ENCODE measurements at places on chromosomes 4 and X.

- no peak for DNase-seq
These were observed 7.9 kb upstream of the PSAPL1 start for GRCh38 chr4:7442574-7443162.

DNA sequence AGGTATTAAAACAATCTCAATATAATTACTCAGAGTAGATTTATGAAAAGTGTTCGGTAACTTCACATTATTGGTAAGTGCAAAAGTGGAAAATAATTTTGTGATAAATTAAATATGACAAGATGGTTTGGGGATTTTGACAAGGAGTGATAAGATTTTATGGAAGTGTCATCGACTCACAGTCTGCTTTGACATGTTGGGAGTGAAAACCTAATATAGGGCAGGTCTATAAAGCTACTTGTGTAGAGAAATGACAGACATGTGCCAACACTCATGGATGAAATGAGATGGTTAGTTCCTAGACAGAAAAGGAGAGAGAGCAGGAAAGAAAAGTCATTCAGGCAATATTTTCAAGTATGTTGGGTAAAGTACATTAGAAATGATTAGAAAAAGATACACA, 456.8 kb downstream of the TRAM1L1 start:
- no peak for DNase-seq

DNA sequence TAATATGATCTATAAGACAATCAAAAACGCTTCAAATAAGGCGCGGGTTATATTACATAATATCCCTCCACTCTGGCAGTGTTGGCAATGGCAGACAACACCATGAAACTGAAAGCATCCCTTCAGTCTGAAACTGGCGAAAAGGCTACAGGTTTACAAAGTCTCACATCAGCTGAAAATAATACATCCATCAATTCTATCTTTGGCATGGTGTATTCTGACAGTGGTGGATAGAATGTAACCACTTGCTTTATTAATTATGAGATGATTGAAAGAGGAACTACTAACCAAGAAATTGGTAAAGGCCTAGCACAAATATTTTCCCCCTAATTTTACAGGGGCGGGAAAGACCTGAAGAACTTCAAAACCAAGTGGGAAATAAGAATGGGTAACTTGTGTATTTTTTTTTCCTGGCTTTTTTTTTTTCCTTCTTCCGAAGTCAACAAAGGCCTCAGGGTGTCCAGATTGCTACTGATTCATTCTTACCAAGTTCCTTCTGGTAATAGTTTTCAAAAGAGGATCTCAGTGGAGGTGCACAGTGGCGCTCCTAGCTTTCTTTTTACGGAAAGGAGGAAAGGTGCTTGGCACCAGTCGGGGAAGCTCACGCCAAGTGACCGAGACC, 728 bp downstream of the UBA6 start:
- peak; percentile 75 for DNase-seq

DNA sequence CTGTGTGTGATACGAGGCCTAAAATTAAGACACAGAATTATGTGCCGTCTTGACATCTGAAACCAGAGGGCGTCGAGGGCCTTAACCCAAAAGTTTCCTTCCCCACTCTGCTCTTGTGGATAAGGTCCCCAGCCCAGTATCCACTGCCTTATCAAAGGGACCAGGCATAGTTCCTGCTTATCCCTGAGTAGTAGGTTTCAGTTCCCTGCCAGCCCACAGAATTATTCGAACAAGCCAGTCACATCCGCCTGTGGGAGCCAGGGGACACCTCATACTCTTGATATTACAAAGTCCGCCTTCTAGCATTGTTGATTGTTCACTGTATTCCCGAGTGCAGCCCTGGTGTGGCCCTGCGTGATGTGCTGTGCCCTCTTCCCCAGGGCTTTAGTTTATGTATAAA, 5.4 kb upstream of the MMRN1 start:
- peak; percentile 79 for DNase-seq

DNA sequence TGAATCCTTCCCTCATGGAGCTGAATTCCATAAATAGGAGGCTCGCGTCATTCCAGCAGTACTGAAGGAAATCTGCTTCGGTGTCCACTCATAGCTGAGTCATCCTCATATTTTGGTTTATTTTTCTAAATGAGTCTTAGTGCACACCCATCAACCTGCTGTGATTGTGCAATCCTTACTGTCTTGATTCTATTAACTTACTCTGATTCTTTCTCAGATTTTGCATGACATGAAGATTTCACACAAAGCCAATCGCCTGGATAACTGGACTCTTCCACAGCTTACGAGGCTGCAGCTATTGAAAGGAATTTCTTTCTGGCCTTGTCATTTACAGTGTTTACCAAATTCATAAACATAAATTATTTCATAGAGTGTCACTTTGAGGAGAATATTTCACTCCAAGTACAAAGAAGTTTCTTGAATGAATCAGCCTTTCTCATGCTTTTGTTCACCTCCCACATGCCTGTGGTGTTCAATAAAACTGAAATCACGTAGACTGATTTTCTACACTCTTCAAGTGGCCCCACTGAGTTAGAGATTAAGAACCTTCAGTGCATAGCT, 207.6 kb upstream of the SLITRK2 start:
- no peak for DNase-seq

- no peak for DNase-seq
These were observed at the start of gene CXXC4 for GRCh38 chr4:104494822-104495559. CXXC4 (minus strand) TSS chr4:104494894; CDS start chr4:104491802, 3,092 bp downstream.

- DNase-seq: no peak
These were observed 560.7 kb upstream of the TENM3 start for GRCh38 chr4:181682367-181683047.

DNA sequence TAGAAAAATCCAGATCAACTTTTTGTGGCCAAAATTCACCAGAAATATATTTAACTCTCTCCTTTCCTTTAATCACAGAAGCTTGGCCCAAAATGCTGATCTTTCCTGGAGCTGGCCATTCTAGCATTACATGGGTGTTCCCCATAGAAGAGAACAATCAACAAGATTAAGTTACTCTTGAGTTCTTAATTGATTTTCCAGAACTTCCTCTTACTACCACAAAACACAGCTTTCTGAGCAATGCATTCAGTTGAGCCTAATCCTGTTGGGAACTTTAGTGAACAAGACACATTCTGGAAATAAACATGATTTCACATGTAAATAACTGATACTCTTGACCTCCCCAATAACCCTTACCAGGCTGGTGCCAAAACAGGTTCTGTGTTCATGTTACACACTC, 45.4 kb upstream of the STIM2 start:
- DNase-seq: no peak
